EL (cell line): ENCODE measurements at places on chromosomes 2 and 18.
A peak's percentile ranks its signal among the peaks of the same experiment; 100 is the strongest.

DNA sequence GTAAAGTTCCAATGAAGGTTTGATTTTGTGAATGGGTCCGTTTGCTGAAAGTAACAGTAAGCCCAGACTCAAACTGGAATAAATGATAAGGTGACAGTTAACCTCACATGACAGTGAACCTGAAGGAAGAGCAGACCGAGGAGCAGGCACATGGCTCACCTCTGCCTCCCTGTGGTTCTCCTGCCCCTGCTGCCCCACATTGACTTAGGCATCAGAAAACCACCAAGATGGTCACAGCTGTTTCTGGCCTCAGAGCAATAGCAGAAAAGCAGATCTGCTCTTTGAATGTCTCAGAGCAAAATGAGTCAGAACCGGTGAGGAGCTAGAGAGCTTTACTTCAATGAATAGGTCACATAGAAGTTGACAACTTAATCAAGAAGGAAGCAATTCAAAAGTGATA is 487.6 kb downstream of the METTL4 start:
- DNase-seq: no peak

DNA sequence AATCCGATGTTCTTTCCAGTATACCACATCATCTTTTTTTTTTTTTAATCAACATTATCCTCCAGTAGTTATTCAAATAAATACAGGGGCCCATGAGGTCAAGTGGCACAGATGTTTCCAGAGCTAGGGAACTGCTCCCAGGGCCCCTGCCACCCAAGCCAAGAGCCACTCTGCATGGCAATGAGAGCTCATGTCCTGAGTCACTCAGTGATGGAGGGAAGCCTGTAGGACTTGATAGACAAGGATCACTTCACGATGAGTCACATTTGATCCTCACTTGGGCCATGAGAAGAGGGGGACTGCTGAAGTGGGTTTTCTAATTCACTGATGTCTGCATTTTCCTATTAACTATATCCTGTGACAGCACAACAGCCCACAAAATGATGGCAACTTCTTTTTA is 127.0 kb upstream of the PKDCC start:
- DNase-seq: no peak

GRCh38 chr18:58102018-58102417 is 58.0 kb downstream of the NEDD4L start:
- no peak for DNase-seq

GRCh38 chr2:177392373-177393202 is at the start of gene AGPS:
Gene AGPS (plus strand): TSS chr2:177392773. CDS start chr2:177392790, 17 bp downstream.
- DNase-seq: peak; percentile 71

DNA sequence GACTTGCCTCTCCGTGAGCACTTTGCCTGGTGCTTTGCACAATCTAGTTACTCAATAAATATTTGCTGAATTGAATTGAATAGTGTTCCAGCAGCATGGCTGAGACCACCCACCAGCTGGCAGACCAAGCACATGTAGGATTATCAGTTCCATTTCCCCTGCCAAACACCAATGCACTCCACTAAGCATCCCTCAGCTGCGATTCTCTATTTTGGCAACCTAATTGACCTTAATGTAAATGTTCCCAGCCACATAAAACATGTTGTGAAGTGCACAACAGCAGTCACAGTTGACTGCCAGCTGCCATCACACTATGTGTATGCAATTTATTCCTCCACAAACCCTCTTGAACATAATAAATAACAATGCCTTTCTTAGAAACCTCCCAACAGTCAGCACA is 1879.4 kb upstream of the PIK3C3 start:
- DNase-seq: no peak

GRCh38 chr2:75568174-75568573 is 7.4 kb upstream of the EVA1A start:
- no peak for DNase-seq

GRCh38 chr2:211070547-211070946 is 514.1 kb downstream of the CPS1 start:
- no peak for DNase-seq

DNA sequence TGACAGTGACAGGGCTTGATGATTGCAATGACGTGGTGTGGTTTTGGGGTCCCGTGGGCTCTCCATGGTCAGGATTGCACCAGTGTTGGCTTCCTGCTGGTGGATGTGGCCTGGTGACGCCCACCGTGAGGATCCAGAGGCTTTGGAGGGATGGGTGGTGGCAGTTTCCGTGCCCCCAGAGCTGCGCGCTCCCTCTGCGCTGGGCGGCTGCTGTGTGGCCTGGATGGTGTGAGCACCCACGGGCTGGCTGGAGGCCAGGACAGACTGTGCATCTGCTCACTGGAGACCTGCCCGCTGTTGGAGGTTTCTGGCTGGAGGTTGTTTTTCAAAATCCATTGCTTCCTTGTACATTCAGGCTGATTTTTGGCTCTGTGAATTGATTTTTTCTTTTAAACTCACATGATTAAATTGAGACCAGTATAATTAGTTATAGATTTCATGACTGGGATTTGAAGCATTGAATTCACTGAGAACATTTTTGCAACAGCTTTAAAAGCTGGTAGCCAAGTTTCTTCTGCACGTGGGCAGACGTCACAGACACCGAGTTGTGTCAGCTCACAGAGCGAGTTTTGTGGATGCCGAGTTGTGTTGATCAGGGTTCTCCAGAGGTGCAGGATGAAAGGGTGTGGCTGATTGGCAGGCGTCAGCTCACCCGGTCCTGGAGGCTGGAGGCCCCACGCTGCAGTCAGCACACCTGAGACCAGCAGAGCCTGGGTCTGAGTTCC is 72.7 kb downstream of the KCNG2 start:
- DNase-seq: no peak

GRCh38 chr2:20640411-20641122 is 10.3 kb downstream of the HS1BP3 start:
- no peak for DNase-seq

GRCh38 chr2:160375802-160376469 is 117.7 kb downstream of the RBMS1 start:
- peak; percentile 71 for DNase-seq

DNA sequence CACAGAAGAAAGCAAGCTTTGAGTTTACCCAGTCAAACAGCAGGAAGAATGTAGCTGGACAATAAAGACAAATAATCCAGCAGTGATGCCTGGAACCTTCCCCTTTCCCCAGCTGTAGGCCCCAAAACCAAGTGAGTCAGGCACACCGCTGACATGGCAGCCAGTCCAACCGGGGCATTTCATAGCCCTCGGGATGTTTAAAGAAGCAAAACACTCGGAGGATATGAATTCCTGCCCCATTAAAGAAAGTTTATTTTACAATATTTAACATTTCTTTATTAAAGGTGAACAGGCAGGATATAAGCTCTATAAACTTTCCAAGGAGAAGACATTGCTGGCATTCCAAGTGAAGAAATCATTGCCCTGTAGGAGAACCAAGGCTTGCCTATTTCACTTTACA is 507.6 kb upstream of the TNP1 start:
- DNase-seq: peak; percentile 82

DNA sequence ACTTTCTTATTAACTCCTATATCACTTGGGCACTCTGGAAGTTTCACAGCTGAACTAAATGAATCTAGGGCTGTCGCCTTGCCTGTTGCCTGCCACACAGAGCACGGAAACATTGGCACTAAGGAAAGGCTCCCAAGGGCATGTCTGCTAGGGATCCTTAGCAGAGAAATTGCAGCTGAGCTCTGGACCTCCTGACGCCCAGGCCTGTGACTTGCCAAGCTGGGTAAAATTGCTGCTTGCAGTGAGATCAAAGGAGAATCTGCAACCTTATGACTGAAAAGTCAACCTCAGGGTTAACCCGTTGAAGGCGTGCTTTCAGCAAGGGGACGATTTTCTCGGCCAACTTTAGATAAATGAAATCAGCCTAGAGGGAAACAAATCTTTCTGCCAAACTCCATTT is 189.8 kb downstream of the NCK2 start:
- no peak for DNase-seq

DNA sequence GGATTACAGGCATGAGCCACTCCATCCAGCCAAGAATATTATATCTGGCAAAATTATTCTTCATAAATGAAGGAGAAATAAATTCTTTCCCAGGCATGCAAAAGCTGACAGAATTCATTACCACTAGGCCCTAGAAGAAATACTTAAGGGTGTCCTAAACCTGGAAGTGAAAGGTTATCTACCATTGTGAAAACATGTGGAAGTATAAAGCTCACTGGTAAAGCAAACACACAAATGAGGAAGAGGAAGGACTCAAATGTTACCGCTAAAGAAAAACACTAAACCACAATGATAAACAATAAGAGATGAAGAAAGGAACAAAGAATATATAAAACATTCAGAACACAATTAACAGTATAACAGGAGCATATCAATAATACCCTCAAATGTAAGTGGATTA is 171.8 kb downstream of the CAMKMT start:
- no peak for DNase-seq

GRCh38 chr2:11824901-11825828 is 78.7 kb downstream of the LPIN1 start:
- DNase-seq: no peak

- DNase-seq: no peak
Observed at GRCh38 chr2:46574457-46575355, 95.3 kb downstream of the TMEM247 start.

- DNase-seq: no peak
Observed at GRCh38 chr2:100919316-100919715, 82.8 kb upstream of the RPL31 start.

- no peak for DNase-seq
Observed at GRCh38 chr2:240563951-240564560, 3.9 kb downstream of the DUSP28 start.

- DNase-seq: no peak
Observed at GRCh38 chr2:154901063-154901462, 202.6 kb downstream of the KCNJ3 start.

GRCh38 chr18:49021076-49021432 is 70.3 kb upstream of the SMAD7 start:
- DNase-seq: no peak

- DNase-seq: no peak
Observed at GRCh38 chr2:128269990-128270671, 48.5 kb downstream of the HS6ST1 start.

- peak; percentile 24 for DNase-seq
Observed at GRCh38 chr2:233912691-233913423, 4.3 kb upstream of the TRPM8 start.

GRCh38 chr18:52408800-52409302 is 68.9 kb downstream of the DCC start:
- no peak for DNase-seq

DNA sequence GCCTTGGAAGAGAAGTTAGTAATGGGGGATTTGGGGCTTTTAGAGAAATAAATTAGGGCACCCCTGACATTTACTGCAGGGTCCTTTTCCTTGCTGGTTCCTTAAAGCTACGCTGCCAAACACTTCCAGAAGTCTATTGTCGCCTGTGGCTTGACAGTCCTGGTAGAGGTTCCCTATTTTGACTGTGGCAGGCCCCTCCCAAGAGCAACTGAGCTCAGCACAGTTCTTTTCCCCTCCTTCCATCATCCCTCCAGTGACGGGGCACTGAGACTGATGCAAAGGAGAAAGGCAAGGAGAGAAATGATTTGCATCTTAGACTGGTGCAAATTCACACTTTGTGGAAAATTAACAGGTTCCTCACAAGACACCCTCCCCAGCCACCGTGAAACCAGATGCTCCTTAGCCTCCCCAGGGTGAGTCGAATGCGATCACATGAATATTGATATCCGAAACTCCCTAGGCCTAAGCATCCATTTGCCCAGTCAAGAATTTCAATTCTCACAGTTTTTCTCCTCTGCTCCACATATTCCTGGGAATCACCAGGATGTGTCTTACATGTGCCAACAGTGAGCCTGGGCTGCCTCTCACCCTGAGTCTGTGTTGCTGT is 45.4 kb downstream of the RABL2A start:
- no peak for DNase-seq

GRCh38 chr2:215958257-215958656 is 55.1 kb downstream of the MREG start:
- no peak for DNase-seq

DNA sequence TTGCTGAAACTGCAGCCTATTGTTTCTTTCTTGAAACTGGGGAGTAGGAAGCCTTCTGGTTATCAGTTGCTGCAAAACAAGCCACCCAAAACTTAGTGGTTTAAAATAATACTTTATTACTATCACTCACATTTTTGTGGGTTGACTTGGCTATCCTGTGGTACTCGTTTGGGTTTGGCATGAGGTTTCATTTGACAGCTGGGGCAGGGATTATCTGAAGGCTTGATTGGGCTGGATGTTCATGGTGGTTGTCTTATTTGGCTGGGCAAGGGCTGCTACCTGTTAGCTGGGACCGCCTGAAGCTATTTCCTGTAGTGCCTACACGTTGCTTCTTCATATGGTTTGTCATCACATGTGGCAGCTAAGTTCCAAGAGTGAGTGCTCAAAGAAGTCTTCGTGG is 122.3 kb downstream of the PLCL1 start:
- peak; percentile 16 for DNase-seq

- no peak for DNase-seq
Observed at GRCh38 chr2:224611938-224612337, 26.8 kb upstream of the CUL3 start.

- DNase-seq: no peak
Observed at GRCh38 chr2:9406529-9407362, 16.6 kb downstream of the ITGB1BP1 start.

- DNase-seq: peak; percentile 89
Observed at GRCh38 chr2:1731963-1732768, 12.1 kb downstream of the PXDN start.

- peak; percentile 80 for DNase-seq
Observed at GRCh38 chr18:7950380-7951136, 383.4 kb downstream of the PTPRM start.

DNA sequence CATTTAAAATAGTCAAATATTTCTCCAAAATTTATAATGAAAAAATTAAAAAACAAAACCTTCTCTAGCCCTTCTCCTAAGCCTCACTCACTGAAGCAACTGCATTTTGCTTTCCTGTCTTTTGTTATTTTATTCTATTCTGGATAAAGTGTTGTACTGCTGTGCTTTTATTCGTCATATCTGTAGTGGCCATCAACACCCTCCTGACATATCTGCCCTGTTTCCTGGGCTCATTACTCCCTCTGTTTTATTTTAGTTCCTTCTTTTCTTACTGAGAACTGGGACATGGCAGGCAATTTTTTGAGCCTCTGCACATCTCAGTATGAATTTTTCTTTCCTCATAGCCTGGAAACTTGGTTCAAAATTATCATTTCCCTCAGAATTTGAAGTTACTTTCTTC is 224.2 kb downstream of the GULP1 start:
- no peak for DNase-seq

DNA sequence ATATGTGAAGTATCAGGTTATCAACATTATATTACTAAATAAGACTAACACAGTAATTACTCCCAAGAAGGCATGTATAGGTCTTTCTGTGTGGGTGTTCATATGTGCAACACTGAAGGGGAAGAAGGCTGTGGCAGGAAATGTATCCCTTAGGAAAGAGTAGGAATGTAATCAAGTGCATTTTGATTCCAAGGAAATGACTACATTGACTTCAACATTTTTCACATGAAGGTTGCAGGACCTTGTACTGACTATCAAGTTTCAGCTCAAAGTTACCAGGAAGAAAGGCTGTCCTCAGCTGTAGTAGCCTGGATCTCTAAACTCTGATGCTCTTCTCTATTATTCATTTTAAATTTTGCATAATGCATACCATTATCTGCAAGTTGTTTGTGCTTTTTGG is 680.8 kb downstream of the NYAP2 start:
- peak; percentile 80 for DNase-seq
